RPMI7951 (cell line): ENCODE measurements at places on chromosomes 16 and 17. TPM values are rescaled to one million over a fixed set of nuclear protein-coding genes. Genes with fewer than 3 reads are reported as not detected.

GRCh38 chr17:54021418-54021817 is 198.7 kb downstream of the KIF2B start:
- DNase-seq: no peak

- DNase-seq: peak; percentile 96
Observed at GRCh38 chr16:87086575-87086974, 230.6 kb downstream of the C16orf95 start.

The KRT27 gene
- total RNA-seq: not detected in 2 replicates

DNA sequence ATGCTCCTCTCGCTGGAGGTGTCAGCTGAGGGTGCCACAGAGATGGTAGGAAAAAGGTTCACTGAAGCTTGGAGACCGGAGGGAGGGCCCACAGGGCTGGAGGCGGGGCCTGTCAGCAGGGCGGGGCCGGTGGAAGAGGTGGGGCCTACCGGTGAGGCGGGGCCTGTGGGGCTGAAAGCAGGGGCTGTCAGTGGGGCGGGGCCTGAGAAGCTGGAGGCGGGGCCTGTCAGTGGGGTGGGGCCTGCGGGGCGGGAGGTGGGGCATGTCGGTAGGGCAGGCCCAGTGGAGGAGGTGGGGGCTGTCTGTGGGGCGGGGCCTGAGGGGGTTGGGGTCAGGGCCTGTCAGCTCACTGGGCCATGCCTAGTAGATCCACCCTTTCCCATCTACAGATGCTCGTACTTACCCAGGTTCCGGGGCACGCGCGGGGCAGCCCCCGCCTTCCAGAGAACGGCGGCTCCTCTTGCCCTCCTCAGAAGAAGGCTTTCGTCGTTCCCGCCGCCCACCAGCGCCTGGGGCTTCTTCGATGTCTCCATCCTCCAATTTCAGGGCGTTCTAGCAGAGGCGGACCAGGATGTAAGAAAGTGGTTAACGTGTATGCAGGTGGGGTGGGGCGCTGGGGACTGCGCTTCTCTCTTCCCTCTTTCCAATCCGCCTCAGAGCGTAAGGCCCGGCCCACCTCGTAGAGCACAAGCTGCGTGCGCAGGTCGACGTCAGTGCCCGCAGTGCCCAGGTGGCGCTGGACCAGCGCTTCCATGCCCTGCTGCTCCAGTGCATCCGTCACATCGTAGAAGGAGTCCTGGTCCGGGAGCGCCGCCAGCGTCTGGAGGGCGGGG is 9.8 kb downstream of the TMEM208 start:
- DNase-seq: peak; percentile 44

- DNase-seq: no peak
Observed at GRCh38 chr17:42077755-42078154, 20.5 kb downstream of the ZNF385C start.

The NACA2 gene
- not detected in 2 replicates for total RNA-seq

DNA sequence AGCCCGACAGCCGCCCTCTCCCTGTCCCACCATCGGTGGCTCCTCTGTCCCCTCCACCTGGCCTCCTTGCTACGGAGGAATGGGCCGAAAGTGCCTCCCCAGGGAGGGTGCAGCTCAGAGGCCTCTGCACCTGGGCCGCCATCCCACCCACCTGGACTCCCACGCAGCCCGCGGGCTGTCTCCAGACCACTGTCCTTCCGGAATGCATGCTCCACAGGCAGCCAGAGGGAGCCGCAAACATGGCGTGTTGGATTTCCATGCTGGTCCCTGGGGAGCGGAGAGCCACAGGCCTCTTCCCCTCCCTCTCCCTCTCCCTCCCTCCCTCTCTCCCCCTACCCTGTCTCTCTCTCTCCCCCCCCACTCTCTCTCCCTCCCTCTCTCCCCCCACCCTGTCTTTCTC is 3.0 kb downstream of the SSTR5 start:
- no peak for DNase-seq

DNA sequence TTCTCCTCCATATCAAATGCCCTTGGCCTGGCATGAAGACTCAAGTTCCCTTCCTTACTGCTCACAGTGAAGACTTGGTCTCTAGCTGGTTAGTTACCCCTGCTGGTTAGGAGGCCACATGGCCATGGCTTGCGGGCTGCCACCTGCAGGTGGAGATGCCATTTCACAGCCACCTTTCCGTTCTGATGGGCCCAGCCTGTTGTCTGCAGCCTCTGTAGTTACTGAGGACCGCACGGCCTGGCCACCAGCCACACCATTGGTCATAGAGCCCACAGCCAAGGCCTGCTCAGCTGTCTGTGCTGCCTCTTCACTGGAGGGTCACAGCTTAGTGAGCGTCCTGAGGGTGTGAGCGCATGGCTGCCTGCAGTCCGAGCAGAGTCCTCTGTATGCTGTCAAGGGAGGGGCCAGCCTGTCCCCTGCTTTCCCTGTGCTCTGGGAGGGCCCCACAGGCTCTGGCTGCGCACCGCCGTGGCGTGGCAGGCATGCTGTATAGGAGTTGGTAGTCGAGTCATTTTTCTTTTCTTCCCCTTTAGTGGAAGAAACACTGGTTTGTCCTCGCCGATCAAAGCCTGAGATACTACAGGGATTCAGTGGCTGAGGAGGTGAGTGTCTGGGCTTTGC is 59.2 kb downstream of the PLD6 start:
- DNase-seq: peak; percentile 9

GRCh38 chr16:53546988-53547391 is 44.0 kb upstream of the AKTIP start:
- DNase-seq: no peak

GRCh38 chr17:68587847-68588246 is 13.3 kb downstream of the FAM20A start:
- no peak for DNase-seq

The PSMC5 gene
- 44.7 and 54.2 TPM in 2 replicates for total RNA-seq

DNA sequence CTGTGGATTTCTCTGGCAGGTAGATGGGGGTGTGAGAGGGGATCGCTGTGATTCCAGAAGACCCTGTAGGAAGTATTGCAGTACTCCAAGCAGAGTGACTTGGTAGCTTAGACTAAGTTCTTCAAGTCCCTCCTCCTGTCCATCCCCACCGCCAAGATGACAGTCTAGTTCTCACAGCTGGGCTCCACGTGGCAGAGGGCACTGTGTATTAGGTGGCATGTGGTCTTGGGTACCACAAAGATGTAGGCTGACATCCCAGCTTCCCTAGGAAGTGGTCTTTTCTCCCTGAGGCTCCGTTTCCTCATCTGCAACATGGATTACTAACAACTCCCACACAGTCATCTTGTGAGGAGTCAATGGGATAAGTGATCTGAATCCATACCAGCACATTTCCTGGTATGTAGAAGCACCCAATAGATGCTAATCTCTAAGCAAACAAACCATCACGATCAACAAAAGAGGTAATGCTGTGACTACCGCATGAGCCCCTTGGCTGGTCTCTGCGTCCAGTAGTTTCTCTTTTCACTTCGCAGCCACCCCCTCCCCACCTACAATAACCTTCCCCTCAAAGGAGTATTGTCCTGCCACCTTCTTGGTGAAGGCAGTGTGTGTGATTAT is 349.1 kb upstream of the EEF2KMT start:
- DNase-seq: no peak

DNA sequence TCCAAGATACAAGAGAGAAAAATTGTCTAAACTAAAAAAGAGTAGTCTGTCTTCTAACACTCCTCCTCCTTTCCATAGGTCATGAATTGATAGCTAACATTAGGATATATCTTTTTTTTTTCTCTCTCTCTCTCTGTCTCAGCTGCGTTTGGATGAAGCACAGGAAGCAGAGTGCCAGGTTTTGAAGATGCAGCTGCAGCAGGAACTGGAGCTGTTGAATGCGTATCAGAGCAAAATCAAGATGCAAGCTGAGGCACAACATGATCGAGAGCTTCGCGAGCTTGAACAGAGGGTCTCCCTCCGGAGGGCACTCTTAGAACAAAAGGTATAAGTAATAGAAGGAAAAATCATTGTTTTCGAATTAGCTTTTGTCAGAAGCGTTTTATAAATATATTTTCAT is 32.9 kb downstream of the ABHD15 start:
- no peak for DNase-seq

The MYH3 gene
- 0.12 and 3.8 TPM in 2 replicates for total RNA-seq

DNA sequence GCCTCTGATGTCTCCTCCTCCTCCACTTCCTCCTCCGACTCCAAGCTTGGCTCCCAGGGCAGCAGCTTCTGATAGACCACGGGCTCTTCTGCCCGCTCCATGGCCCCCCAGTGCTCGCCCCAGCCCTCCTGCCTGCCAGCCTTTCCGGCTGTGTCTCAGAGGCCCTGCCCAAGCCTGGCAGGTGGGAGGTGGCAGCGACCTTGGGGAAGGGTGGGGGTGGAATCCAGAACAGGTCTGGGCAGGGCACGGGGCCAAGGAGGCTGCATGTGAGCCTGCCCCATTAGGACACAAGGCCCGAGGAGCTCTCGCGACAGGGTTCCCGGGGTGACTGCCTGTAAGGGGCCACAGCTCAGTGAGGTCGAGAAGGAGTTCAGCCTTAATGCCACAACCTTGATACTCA is at the start of gene GGT6:
TSS of gene GGT6 (minus strand) at position 157 of the 400 bp plus-strand sequence. CDS start at position 101, 56 bp downstream.
- DNase-seq: no peak

GRCh38 chr16:24036614-24037013 is 200.8 kb downstream of the PRKCB start:
- peak; percentile 35 for DNase-seq

The SCGB1C2 gene
- not detected in 2 replicates for total RNA-seq

DNA sequence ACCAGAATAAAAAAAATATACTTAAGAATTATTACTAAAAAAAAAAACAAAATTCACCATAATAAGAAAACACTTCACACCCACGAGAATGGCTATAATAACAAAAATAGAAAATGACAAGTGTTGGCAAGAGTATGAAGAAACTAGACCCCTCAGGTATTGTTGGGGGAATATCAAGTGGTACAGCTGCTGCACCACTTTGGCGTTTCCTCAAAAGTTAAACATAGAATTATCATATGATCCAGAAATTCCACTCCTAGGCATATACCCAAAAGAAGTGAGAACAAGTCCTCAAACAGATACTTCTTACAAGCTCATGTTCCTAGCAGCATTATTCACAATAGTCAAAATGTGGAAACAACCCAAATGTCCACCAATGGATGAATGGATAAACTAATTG is 26.3 kb downstream of the AMFR start:
- DNase-seq: no peak

The SP2 gene
- total RNA-seq: 0.98 and 1.6 TPM in 2 replicates

The WNT9B gene
- not detected in 2 replicates for total RNA-seq

GRCh38 chr17:31582151-31582907 is 190.9 kb downstream of the RAB11FIP4 start:
- peak; percentile 90 for DNase-seq

DNA sequence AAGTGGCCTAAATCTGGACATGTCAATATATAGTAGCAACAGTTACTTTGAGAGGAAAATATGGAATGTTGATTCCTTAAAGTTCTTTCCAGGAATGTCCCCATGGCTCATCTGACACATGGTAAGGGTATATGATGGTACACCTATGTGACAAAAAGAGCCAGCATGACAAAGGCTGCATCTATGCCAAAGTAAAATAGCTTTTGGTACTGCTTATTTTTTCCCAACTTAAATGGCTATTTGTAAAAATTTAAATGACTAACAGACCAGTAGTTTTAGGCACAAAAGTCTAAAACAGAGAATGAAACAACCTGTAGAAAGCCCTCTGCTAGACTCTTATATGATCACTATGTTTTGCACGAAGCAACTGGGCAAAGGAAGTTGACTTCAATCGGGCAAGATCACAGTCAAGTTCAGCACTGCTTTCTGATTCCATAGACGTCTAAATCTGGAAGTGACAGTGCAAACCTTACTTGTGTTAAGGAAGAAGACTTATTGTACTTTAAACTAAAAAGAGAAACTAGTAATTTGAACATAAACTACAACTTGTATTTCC is 135.1 kb downstream of the SKAP1 start:
- DNase-seq: no peak

GRCh38 chr16:2022723-2023091 is 3.1 kb downstream of the NPW start:
- DNase-seq: peak; percentile 73

The CLEC19A gene
- total RNA-seq: not detected in 2 replicates

The CSF3 gene
- total RNA-seq: 0.49 TPM in 1 of 2 replicates, not detected in the other

The ITGB3 gene
- total RNA-seq: 19.7 and 26.7 TPM in 2 replicates

DNA sequence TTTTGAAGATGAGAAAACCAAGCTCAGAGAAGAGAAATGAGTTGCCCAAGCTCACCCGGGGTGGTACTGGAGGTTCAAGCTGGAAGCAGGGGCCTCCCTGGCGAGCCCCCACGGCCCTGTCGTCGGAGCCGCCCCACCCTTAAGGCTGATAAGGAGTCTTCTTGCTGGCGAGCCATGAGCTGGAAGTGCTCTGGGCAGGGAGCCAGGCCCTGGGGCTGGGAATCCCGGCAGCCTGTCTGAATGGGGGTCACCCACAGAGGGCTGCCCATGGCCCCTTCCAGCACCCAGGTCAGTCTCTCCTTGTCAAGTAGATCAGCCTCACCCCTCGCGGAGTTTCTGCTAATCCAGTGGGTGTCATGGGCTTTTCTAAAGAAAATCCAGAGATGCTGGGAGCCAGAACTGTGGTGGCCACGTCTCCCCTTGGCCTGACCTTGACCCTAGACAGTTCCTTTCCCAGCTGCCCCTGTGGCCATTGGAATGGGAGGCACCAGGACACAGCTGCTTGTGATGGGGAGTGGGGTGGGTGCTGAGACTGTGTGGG is 1.2 kb upstream of the P2RX1 start:
- peak; percentile 21 for DNase-seq

The ITGAX gene
- not detected in 2 replicates for total RNA-seq

GRCh38 chr17:20067711-20068110 is 58.6 kb downstream of the SPECC1 start:
- no peak for DNase-seq

- peak; percentile 24 for DNase-seq
Observed at GRCh38 chr17:74089869-74090464, 113.5 kb upstream of the RPL38 start.

The SLC2A4 gene
- 0.20 TPM in 1 of 2 replicates, not detected in the other for total RNA-seq

DNA sequence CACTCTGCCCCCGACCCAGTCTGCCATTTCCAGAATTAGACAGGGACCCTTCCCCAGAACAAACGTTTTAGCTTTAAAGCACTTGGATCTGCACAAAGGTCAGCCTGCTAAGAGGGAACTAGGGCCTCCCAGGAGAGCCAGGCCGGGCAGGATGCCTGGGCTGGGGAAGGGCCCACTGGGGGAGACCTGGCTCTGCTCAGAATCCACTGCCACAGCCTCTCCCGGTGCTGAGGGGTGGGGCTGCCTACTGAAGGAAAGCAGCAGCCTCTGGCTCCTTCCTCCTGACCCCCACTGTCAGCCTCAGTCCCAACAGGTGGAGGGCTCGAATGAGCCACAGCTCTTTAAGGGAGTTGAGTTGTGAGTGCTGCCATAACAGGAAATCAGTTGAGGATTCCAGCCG is 1.7 kb downstream of the YBX2 start:
- DNase-seq: no peak

DNA sequence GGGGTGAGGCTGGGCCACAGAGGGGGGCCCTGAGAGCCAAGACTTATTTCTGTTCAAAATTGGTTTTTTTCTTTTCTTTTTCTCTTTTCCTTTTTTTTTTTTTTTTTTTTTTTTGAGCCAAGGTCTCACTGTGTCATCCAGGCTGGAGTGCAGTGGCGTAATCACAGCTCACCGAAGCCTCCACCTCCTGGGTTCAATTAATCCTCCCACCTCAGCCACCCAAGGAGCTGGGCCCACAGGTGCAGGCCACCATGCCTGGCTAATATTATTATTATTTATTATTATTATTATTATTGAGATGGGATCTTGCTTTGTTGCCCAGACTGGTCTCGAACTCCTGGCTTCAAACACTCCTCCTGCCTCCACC is 17.5 kb upstream of the CACNA1H start:
- DNase-seq: no peak
